ENCODE measurements at places on chromosomes 2 and 18.

GRCh38 chr18:66495844-66496243 lies 108.0 kb downstream of the CDH19 start:
- DNase-seq, result peak; percentile 33

GRCh38 chr2:181746844-181747243 lies 66.5 kb upstream of the NEUROD1 start:
- DNase-seq, result no peak

DNA sequence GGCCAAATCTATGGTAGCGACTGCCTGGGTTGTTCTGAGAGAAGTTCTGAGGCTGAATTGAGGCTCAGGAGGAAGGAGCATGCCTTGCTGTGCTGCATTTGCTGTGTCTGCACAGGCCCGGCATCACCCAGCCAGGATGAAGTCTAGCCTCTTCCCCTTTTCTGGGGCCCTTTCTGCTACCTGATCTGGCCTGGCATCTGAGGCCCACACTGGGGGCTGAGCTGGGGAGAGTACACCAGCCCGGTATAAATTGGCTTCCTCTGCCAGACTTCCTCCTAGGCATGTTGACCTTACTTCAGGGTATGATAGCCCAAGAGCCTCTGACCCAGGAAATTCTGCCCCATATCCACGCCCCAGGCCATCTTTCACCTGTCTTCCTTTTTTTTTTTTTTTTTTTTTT lies 30.0 kb downstream of the MRPL35 start:
- DNase-seq, result no peak

GRCh38 chr2:143433251-143433650 lies 304.0 kb downstream of the ARHGAP15 start:
- no peak for DNase-seq

DNA sequence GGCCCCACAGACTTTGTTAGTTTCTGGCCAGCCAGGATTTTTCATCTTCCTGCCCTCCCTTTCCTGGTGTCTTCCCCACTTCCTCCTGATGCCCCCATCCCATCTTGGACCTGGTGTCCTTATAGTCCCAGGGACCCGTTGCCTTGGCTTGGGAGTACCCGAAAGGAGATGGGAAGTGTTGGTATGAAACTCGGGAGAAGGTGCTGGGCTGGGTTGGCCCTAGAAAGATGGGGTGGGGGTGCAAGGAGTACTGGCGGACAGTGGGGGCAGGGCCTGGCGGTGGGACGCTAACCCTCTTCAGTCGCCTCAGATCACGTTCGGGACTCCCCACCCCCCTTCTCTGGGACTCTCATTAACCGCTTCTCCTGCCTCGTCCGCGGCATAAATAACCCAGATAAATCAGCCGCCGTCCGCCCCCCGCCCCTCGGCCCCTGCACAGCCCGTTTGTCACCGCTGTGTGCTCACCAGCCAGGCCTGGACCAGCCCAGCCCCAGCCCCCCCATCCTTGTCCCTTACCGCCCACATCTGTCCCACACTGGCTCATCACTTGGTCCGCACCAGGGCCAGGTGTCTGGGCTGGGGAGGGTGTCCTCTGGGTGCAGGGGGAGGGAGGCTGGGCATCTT lies 3.7 kb upstream of the ASIC4 start:
- no peak for DNase-seq

- DNase-seq, result no peak
These were observed 484 bp upstream of the DARS1 start for GRCh38 chr2:135985826-135986393.

DNA sequence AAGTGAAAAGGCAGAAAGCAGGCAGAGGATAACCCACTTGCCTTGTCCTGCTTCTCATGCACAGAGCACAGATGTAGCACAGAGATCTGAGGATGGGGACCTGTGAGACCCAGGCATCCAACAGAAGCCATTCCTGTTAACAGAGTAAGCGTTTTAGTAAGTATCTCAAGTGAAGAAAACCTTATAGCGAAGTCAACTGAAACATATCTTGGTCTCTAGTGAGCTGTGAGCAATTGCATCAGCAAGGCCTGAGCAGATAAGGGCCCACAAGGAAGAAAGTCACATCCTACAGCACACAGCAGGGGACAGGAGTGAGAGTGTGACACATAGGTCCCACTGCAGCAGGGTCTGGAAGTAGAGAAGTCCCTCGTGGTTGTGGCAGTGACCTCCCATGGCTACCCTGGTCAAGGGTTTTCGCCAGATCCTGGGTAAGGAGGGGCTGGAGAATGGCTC lies 248.7 kb upstream of the TNP1 start:
- DNase-seq, result no peak

DNA sequence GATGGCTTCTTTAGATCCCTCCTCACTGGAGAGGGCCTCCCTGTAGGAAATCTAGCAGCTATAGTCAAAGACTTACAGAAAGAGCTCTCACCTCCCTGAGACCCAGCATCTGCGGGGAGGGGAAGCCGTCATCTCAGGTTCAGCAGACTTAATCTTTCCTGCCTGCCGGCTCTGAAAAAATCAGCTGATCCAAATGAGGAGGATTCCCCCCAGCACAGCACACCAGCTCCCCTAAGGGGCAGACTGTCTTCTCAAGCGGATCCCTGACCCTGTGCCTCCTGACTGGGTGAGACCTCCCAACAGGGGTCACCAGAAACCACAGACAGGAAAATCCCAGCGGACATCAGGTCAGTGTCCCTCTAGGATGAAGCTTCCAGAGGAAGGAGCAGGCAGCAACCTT lies 601.9 kb downstream of the CNTNAP5 start:
- DNase-seq, result no peak

GRCh38 chr2:108316461-108317258 lies 28.0 kb downstream of the SULT1C2 start:
- DNase-seq, result no peak

GRCh38 chr18:7259475-7259874 lies 28.6 kb downstream of the LRRC30 start:
- DNase-seq, result no peak

- no peak for DNase-seq
These were observed 120.5 kb upstream of the POU3F3 start for GRCh38 chr2:104733226-104733943.

GRCh38 chr2:233706720-233707119 lies 6.0 kb upstream of the UGT1A5 start:
- no peak for DNase-seq

- no peak for DNase-seq
These were observed 634 bp upstream of the DIS3L2 start for GRCh38 chr2:231960810-231961348.

- DNase-seq, result no peak
These were observed 66.7 kb downstream of the KIAA1328 start for GRCh38 chr18:36895606-36896005.

- DNase-seq, result peak; percentile 13
These were observed 29.5 kb downstream of the KIAA2012 start for GRCh38 chr2:202102425-202103000.

GRCh38 chr2:120454654-120455385 lies 108.9 kb downstream of the INHBB start:
- DNase-seq, result no peak

DNA sequence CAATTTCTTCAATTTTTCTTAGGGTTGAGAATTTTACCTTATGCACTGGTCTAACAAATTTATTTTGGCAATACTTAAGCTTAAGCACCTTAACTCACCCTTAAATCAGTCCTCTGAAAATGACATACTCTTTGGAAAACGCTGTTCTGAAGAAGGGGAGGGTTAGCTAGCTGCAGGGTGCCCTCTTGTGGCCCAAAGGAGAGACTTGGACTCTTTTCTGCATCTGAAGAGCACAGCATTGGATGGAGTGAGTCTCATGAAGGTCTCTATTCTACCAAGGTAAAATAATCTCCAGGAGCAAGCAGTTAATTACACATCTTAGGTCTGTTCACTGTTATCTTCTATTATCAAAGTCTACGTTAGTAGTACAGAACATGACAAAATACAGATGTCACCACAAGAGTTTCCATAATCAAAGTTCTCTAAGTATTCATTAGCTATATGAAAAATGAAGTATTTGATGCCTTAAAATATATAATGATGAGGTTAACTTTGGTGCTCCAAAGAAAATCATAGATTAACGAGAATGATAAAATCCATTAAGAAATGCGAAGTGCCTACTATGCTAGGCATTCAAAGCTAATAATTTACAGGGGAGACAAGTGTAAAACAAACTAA lies 24.4 kb downstream of the PUM2 start:
- DNase-seq, result peak; percentile 17

GRCh38 chr2:57890464-57890863 lies 156.1 kb upstream of the VRK2 start:
- no peak for DNase-seq

DNA sequence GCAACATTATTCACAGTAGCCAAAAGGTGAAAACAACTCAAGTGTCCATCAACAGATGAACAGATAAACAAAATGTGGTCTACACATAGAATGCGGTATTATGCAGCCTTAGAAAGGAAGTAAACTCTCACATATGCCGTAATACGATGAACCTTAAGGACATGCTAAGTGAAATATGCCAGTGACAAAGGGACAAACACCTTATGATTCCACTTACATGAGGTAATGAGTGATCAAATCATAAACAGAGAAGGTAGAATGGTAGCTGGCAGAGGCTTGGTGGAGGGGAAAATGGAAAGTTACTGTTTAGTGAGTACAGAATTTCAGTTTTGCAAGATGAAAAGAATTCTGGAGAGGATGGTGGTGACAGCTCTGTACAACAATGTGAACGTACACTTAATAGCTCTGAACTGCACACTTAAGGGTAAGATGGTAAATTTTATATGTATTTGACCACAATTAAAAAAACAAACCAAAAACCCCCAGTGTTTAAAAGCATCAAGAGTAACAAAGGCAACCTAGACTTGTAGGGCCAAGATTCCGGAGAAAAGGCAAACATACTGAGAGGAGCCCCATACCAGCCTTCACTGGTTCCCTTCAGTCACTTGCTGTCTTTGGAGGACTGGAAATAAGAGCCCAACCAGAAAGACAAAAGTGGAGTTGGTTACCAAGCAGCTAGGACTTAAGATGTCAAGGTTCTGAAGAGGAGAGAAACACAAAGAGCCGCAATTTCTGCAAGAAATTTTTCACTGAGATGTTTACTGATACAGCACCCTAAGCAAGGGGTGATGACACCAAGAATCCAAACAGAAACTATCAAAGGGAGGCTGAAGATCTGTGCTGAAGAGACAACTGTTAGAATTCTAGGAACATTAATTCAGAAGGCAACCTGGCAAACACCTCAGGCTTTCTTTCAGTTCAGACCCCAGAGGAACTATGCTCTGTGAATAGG lies 61.3 kb downstream of the CUL3 start:
- no peak for DNase-seq

DNA sequence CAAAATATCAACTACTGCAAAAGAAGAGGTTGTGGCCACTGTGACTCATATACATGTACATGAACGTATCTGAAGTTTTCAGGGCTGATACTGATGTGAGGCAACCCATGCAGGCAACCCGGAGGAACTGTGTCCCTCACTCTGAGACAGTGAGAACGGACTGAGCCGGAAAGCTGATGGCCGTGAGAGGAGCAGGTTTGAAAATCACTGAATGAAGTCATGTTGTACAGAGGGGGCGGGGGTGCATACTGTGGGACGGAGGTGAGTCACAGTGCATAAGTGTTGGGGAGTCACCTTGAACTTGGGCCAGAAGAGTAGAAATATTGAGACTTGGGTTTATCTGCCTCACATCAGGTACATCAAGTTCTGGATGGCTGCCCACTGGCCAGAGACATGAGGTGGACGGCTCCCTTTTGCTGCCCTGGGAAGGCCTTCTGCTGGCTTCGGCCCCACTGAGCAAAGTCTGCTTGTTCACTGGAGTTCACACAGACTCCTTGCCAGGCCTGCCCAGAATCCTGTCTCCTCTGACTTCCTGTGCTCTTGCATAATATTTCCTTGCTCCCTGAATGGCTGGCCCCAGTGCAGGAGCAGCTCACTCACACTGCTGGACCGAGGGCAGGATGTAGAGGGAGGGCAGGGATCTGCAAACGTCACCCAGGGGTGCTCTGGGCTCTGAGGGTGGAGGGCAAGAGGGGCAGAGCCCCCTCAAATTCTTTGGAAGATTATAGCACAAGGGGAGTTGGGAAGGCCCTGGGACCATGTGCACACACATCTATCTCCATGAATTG lies 18.1 kb downstream of the EPAS1 start:
- no peak for DNase-seq

DNA sequence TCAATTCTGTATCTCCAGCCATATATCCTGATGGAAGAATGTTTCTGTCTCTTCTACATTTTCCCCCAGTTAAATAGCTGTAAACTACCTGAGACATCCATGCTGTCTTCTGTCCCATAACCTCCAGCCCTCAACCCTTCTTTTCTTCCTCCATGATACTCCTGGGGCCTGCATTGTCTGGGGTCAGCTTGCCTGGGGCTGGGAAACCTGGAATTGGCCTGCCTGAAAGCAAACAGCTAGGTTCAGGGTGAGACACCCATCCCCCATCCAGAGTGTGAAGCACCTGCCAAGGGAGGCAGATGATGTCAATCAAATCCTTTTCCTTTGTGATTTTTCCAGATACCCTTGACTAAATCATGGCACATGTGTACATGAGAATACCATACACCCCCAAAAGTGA lies 313.7 kb upstream of the MGAT5 start:
- DNase-seq, result no peak

- no peak for DNase-seq
These were observed 188.0 kb upstream of the DCC start for GRCh38 chr18:52152036-52152435.

GRCh38 chr2:235170536-235171521 lies 219.0 kb downstream of the SH3BP4 start:
- peak; percentile 92 for DNase-seq

GRCh38 chr2:169585673-169586072 lies 1.5 kb downstream of the PPIG start:
- DNase-seq, result no peak

DNA sequence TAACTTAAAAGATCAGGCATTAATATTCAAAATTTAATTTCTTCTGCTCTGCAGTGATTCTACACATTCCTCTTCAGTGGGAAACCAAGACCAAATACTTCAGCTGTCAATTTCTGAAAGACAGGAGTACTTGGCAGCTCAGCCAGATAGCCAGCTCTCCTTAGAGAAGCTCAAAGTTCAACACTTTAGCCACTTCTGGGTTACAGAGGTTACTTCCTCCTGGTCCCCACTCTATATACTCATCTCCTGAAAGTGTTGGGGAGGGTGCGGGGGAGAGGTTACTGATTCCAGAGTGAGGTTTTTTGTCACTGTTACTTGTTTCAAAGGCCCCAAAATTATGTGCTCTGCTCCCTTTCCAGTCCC lies 4.1 kb downstream of the CYTIP start:
- DNase-seq, result no peak

DNA sequence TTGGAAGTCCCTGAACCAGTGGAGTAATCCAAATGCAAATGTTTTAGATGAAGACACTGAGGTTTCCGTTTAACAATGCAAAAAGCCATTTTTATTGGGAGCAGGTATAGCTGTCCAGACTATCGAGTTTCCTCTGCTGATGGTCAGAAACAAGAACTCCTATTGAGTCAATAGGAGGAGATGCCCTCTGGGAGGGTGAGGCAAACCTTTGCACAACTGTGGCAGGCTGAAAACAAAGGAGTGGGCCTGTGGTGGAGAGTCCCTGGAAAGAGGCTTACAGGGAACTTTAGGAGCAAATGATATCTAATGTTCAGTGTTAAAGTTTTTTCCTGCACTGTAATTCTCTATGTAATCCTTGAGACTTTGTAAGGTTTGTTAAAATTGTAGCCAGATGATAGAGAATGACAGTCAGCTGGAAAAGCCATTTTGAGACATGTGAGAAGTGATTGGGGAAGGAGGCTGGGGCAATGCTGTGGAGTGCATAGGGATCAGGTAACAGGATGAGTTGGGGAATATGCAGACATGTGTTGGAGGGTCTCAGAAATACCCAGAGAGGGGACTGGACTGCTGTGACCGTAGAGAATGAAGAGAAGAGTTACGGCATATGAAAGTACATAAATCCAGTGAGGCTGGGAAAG lies 15.1 kb upstream of the EML4 start:
- no peak for DNase-seq

Measured in NCI-H2081 (cell line).